ENCODE measurements at places on chromosomes 6 and 20. TPM values are rescaled to one million over a fixed set of nuclear protein-coding genes. Genes with fewer than 3 reads are reported as not detected.

- no peak for DNase-seq
- H3K4me3 ChIP-seq = no peak overlapping the region
- H3K4me1 ChIP-seq = no peaks in the 10 kb centered on the region
- peaks cover 8% of the 10 kb centered on the region for H3K27me3 ChIP-seq
Observed at GRCh38 chr6:136446145-136446544, 104.1 kb downstream of the MAP7 start.

DNA sequence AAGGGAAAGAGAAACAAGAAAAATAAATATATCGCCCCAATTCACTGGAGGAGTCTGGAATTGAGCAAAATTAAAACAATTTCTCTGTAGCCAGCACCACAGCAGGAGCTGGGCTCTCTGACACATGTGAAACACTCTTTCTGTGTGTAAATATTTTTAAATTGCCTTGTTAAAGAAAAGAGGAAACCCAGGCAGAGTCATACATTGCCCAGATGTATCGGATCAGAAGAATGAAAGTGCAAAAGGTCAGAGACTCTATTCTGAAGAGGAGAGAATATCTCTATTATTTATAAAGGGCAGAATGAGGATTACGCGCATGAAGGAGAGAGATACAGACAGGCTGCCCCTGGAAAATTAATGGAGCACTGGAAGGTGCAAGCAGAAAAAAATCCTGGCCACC lies 127.0 kb upstream of the MAN1A1 start:
- no peak for DNase-seq
- no peak overlapping the region for H3K27ac ChIP-seq
- no peak overlapping the region for H3K4me3 ChIP-seq
- no peaks in the 10 kb centered on the region for H3K4me1 ChIP-seq
- no peaks in the 10 kb centered on the region for H3K36me3 ChIP-seq
- H3K27me3 ChIP-seq = no peaks in the 10 kb centered on the region

DNA sequence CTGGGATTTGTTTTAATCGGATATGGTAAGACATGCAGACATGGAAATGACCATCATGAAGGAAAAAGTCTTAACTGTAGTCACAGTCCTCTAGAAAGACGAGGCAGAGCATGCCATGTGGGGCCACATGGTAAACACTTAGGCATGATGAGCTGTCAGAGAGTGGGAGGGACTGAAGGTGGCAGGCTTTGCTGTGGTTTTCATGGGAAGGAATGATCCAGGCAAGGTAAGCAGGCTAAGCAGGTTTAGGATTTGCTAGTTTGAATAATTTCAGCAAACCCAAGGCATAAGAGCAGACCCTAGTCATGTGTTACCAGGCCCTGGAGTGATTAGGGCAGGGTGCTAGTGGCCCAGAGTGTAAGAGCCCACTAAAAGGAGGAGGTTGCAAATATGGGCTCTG lies 47.2 kb upstream of the STMND1 start:
- no peaks in the 10 kb centered on the region for H3K36me3 ChIP-seq
- H3K27me3 ChIP-seq = peaks cover 19% of the 10 kb centered on the region

GRCh38 chr6:148240861-148241477 lies 101.7 kb upstream of the SASH1 start:
- DNase-seq = no peak
- H3K27me3 ChIP-seq = peaks cover 14% of the 10 kb centered on the region
- H3K36me3 ChIP-seq = no peaks in the 10 kb centered on the region
- no peak overlapping the region for H3K4me3 ChIP-seq
- H3K4me1 ChIP-seq = no peaks in the 10 kb centered on the region

KCNK16 gene
- not detected for total RNA-seq

TRERF1 gene
- 33.2 TPM for total RNA-seq

ARMH2 gene
- 1.3 TPM for total RNA-seq

DNA sequence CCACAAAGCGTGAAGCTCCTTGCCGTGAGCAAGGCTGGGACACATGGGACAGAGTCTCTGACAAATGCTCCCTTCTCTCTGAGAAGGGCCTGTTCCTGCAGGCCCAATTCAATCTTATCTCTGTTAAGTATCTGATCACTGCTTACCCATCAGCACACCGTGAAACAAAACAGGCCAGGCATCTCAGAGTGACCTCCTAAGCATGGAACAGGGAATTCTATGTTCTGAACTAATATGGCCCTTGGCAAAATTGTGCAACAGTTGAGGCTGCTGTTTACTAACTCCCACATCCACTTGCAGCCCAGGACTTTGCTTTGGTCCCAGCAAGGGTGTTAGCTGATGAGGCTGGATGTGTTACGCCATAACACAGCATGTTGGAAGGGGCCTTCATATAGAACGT lies 79.2 kb downstream of the GCLC start:
- peak overlapping the region; percentile 20 for H3K27ac ChIP-seq
- H3K4me1 ChIP-seq = no peaks in the 10 kb centered on the region
- H3K4me3 ChIP-seq = no peak overlapping the region
- DNase-seq = no peak
- H3K36me3 ChIP-seq = no peaks in the 10 kb centered on the region

DNA sequence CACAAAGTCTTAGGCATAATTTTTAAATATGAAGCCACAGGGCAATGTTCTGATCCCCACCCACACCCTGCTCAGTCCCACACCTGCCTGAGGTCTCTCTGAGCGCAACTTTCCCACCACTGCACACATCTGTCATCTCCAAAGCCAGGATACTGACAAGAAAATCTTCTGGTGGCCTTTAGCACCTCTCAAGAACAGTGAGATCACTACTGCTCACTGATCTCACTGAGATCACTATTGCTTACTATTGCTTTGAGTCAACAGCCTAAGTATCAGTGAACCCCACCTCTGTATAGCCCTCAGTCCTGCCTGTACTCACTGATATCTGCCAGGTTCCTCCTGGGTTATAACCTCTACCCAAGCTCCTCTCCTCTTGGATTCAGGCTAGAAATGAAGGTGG lies 6.4 kb downstream of the TNFRSF21 start:
- no peaks in the 10 kb centered on the region for H3K36me3 ChIP-seq
- no peak overlapping the region for H3K4me3 ChIP-seq
- no peaks in the 10 kb centered on the region for H3K4me1 ChIP-seq
- no peak overlapping the region for H3K27ac ChIP-seq

DNA sequence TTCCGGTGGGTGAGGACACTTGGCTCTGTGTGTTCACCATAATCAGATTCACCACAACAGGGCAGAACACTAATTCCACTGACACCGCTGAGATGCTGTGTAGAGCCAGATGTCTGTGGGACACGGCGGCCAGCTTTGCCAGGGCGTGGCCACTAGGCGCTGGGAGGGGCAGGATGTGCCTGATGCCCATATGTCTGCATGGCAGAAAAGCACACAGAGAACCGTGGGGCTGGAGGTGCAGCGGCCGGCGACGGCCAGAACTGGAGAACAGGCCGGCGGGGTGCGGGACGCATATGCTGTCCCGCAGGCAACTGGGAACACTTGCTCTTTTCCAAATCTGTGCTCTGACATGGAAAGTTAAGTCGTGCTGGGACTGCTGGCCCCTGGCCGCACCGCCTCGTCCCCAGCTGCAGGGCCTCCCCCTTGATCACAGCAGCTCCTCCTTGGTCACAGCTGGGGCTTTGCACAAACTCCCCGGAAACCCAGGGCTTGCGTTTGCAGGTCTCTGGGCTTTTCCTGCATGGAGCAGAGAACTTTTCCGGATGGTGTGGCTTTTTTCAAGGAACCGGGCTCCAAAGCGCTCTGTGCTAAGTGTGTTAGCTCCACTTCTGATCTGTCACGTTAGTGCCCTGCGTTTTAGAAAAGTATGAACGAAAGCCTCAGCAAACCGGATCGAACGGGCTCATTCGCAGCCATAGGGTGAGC lies 31.1 kb downstream of the NTSR1 start:
- H3K4me1 ChIP-seq = peaks cover 20% of the 10 kb centered on the region
- no peaks in the 10 kb centered on the region for H3K27me3 ChIP-seq
- H3K4me3 ChIP-seq = peak overlapping the region; percentile 94
- peak; percentile 71 for DNase-seq
- H3K36me3 ChIP-seq = no peaks in the 10 kb centered on the region

FBXO5 gene
- total RNA-seq = 26.3 TPM

GRCh38 chr6:108020472-108021116 lies 53.9 kb downstream of the OSTM1 start:
- no peaks in the 10 kb centered on the region for H3K27me3 ChIP-seq
- no peak overlapping the region for H3K27ac ChIP-seq
- no peaks in the 10 kb centered on the region for H3K4me1 ChIP-seq
- H3K4me3 ChIP-seq = no peak overlapping the region

- peaks cover 5% of the 10 kb centered on the region for H3K36me3 ChIP-seq
- peaks cover 8% of the 10 kb centered on the region for H3K4me1 ChIP-seq
- peak overlapping the region; percentile 91 for H3K4me3 ChIP-seq
- peaks cover 14% of the 10 kb centered on the region for H3K27me3 ChIP-seq
- no peak for DNase-seq
- peak overlapping the region; percentile 42 for H3K27ac ChIP-seq
Observed at GRCh38 chr20:57708694-57709673, 831 bp downstream of the PMEPA1 start.

DNA sequence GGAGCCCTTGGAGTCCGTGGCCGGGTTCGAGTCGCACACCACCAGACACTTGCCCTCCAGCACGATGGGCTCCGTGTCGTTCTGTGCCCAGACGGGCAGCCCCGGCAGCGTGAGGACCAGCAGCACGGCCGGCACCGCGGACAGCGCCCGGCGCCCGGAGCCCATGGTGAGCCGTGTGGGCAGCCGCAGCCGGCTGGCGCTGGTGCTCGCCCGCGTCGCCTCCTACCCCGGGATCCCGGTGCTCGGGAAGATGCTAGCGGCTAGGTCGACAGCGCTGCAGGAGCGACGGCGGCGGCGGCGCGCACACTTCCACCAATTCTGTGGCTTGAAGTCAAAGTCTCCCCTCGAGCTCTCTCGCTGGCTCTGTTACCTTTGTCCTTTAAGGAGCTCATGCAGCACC lies 1.3 kb downstream of the CBLN4 start:
- peaks cover 12% of the 10 kb centered on the region for H3K27me3 ChIP-seq
- no peaks in the 10 kb centered on the region for H3K4me1 ChIP-seq
- H3K36me3 ChIP-seq = no peaks in the 10 kb centered on the region
- H3K27ac ChIP-seq = no peak overlapping the region

CGA gene
- not detected for total RNA-seq

Measured in natural killer cell treated with Interleukin-12 subunit alpha and Interleukin-12 subunit beta and Interleukin-15 and Interleukin-18, amount 100 ng/mL, for 72 hours (primary cell).